GM04503 (cell line): ENCODE measurements at places on chromosomes 5 and 9.

DNA sequence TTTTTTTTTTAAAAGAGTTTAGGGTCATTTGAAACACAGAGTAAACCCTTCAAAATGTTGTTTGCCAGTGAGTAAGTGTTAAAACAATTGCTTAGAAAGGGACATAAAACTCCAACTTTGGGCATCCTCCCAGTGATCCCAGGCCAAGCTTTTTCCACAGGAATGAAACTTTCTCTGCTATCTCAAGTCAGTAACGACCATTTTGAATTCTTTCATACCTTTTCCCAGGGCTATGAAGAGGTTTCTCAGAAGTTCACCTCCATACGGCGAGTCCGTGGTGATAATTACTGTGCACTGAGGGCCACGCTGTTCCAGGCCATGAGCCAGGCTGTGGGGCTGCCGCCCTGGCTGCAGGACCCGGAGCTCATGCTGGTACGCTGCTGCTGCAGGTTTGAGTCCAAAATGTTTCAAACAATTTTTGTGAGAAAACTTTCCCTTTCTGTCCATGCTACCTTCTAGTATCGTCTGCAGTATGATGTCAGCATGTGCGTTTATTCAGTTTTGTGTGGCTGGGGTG lies 16.8 kb downstream of the OTULIN start:
- DNase-seq = no peak

DNA sequence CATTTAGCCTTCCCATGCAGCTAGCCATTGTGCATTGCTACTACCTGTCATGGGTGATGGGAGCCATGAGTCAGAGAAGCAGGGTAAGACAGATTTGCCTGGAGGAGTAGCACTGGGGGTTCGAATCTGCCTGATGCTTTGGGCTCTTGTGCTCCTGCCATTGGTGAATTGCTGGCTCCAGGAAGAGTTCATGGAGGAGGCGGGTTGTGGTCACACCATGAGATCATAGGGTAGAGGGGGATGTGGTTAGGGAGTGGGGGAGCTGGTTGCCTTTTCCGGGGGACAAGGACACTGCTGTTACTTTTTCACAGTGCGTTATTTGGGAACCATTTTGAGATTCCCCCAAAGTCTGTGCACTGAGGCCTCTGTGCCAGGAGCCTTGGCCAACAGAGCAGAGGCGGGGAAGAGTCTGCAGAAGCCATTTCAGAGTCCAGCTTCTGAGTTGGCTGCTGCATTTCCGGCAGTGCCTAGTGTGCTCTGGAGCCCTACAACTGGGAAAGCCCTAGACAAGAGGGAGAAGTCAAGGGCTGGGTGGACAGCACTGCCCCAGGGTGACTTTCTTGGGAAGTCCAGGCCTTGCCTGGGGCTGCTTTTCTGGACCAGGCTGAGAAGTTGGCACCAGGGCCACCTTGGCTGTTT lies 6.2 kb downstream of the ANGPTL2 start:
- DNase-seq = no peak

DNA sequence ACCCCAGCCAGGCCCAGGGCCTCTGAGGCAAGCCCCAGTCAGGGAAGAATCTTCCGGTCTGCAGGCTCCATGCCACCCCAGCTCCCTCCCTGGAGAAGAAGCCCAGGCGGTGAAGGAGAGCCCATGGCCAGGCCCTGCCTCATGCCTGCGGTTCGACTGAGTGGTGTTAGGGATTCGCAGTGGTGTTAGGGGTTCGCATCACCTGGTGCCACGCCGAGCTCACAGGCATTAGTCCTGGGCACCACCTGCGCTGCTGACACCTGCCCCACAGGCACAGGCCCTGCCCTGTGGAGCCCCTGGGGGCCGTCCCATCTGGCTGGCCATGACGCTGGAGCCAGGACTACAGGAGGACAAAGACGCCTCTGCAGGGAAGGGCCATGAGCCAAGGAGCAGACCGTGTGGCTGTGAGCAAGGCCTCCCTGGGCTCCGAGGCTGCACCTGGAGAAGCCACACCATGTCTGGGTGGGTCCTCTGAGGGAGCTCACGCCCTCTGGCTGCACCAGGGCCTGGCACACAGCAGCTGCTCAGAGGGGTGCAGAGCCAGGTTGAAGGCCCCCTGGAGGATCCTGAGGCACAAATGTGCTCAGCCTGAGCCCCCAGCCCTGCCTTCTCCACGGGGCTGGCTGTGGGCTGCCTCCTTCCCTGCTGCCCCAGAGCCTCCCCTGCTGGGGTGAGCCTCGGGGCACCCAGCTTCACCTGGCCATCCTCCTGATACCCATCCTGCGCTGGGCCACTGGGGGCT lies 27.6 kb upstream of the RNF130 start:
- no peak for DNase-seq

- DNase-seq = no peak
Measured at GRCh38 chr9:17782430-17783149, 203.7 kb downstream of the SH3GL2 start.

DNA sequence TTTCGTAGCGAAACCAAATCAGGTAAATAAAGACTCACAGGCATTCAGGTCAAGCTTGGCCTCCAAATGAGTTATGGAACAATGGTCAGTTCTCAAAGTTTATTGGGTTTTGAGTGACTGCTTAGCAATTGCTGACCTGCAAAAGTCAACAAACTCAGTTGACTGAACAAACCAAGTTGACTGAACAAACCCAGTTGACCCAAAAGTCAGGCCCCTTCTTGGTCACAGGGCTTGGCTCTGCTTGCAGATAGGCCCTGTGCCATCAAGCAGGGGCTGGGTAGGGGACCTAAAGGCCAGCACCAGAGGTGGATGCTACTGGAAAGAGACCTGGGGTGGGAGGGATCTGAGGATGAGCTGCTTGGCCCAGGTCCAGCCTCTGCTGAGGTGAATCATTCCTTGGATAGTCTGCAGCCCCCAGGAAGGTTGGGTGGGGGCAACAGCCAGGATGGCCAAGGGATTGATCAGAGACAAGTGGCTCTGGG lies 64.6 kb downstream of the GADD45G start:
- DNase-seq = no peak

DNA sequence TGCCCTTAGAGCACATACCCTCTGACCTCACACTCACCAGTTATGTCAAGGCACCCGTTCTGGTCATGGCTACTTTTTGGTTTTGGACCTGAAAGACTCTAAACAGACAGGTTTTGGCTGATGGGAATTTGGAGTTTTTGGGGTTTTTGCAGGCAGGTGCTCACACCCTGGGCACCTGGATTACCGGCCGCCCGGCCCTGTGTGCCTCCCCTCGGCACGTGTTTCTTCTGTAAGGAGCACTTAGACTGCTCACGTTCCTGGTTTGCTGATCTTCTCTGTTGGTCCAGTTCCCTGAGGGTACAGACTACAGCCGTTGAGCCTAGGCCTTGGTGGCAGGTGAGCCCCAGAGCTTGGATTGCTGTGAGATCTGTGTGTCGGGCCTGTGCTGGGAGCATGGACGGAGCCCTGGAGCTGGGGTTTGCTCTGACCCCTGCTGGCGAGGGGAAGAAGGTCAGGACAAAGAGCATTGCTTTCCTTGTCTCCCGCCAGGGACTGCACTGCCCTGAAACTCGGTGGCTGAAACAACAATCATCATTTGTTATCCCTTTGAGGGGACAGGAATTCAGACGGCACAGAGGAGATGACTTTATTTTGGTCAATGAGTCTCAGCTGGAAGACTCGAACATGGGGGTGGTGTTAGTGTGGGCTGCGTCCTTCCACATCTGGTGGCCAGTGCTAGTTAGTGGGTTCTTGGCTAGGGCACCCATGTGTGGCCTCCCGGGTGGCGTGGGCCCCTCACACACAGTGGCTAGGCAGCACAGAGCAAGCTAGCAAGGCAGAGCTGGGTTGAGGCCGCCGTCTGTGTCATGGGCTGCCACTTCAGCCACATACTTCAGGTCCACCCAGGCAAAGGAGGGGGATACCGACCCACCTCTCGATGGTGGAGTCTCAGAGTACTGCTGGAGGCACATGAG lies 76.4 kb downstream of the EHMT1 start:
- DNase-seq = no peak

GRCh38 chr9:121690316-121690715 lies 38.9 kb downstream of the DAB2IP start:
- DNase-seq = no peak

DNA sequence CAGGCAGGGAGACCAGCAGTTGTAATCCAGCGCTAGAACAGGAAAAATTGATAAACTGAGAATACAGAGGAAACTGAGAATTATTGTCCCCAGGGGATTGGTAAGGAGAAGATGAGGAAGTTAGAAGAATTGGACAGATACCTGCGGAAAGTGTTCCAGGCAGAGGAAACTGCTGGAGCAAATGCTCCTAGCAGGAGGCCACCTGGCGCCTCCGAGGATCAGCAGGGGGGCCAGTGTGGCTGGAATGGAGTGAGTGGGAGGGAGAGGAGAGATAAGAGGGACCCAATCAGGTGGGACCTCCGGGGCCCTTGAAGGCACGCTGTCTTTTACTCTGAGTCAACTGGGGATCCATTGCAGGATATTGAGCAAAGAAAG lies 695 bp upstream of the ANXA6 start:
- no peak for DNase-seq

DNA sequence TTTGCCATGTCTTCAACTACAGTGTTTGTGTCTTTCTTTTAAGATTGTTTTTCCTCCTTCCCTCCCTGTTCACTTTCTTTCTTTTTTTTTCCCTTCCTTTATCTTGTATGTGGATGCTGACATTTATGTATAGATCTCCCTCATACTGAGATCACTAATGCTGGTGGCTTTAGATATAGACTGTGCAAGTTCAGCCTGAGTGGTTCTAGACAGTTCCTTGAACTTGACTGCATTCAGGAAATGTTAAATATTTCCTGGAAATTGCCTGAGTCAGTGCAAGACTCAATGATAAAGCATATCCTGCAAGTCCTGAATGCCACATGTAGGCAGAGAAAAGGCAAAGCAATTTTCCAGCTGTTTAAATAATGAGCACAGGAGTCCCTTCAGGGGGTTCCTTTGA lies 182.5 kb upstream of the NR3C1 start:
- no peak for DNase-seq

- DNase-seq = no peak
Measured at GRCh38 chr5:72379936-72380335, 59.8 kb downstream of the PTCD2 start.

- no peak for DNase-seq
Measured at GRCh38 chr5:134571693-134572405, 46.4 kb downstream of the JADE2 start.

- no peak for DNase-seq
Measured at GRCh38 chr5:115379622-115380344, 83.3 kb upstream of the CCDC112 start.

DNA sequence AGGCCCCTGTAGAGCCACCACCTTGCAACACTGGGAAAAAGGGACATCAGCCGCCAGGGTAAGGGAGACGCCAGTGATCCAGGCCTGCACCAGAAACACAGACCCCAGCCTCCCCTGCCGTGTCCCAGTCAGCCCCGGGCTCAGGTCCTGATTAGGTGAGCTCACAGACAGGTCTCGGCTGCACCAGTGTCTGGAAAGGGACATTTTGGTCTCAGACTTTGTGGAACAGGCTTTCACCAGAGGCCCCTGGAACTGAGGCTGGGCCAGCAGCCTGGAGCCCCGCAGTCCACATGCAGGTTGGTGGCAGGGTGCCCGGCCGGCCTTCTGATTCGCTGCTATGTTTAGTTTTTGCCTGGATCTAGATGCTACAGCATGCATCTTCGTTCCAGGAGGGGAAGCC lies 369.0 kb upstream of the IRX4 start:
- DNase-seq = no peak

DNA sequence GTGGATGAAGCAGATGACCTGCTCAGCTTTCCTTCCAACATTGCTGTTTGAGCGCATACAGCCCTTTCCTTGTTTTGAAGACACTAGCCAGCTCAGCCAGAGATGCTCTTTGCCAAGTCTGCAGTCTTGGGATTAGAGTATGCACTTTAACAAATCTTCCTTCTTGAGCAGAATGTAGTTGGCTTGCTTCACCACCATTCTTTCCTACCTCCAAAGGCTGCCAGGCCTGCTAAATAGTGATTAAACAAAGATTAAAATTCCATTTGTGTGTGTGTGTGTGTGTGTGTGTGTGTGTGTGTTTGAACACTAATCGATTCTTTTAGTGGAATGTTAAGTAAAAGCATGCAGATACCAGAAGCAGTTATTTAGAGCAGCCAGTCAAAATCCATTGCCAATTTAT lies 97.6 kb downstream of the GALNT10 start:
- peak; percentile 68 for DNase-seq

GRCh38 chr5:80837679-80838078 lies 122.5 kb upstream of the RASGRF2 start:
- no peak for DNase-seq

DNA sequence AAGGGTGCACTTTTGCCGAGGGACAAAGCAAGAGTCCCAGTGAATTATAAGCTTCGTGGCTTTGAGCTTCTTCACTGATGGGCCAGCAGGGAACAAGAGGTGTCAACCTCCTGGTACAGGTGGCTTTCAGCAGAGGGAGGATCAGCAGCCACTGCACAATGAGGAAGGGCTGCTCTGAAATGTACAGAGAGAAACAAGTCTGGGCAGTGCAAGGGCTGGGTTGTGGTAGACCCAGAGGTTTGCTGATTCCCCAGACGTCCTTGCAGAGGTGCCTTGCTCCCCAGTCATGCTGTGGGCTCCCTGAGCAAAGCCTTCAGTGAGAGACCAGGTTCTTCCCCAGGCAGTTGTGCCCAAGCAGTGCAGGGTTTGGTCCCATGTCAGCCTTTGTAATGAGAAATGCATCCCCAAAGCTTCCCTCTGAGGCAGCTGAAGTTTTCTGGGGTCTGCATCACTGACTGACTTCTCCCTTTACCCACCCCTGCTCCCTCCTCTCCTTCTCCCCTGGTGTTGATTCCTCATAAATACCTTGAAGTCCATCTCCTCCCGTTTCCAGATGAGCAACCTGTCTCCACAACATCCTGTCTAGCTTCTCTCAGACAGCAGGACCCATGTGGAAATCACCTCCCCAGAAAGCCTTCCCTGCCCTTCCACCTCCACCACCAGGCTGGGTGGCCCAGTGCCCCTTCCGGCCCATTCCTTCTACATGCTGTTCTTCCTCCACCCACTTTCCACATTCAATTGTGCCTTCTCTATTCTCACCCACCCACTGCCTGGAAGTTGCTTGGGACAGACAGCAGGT lies 599.6 kb upstream of the ADAMTS16 start:
- DNase-seq = no peak

- DNase-seq = no peak
Measured at GRCh38 chr5:66538531-66538930, 57.7 kb upstream of the MAST4 start.

DNA sequence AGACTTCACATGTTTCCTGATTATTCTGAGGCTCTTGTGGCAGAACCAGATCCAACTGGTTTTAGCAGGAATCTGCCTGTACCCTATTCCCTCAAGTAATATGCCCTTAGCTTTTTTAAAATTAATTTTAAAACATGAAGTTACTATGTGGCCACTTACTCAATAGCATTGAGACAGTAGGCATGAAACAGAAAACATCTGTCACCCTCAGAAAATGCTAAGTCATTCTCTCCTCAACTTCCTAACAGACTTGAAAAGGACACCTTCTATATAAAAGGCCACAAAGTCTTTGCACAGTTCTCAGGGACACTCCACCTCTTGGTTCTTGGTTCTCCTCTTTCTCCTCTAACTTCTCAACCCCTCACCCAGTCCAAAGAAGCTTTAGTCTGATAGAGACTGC lies 277.8 kb downstream of the RAB3C start:
- no peak for DNase-seq

- no peak for DNase-seq
Measured at GRCh38 chr5:172758834-172759149, 12.2 kb downstream of the DUSP1 start.
